Activated CD8-positive, alpha-beta memory T cell treated with anti-CD3 and anti-CD28 coated beads, Interleukin-2, amount 50 U/mL, for 48 hours (primary cell): ENCODE measurements at places on chromosomes 3 and 15.

- DNase-seq, result no peak
Observed at GRCh38 chr3:179734497-179735281, 81.8 kb downstream of the USP13 start.

DNA sequence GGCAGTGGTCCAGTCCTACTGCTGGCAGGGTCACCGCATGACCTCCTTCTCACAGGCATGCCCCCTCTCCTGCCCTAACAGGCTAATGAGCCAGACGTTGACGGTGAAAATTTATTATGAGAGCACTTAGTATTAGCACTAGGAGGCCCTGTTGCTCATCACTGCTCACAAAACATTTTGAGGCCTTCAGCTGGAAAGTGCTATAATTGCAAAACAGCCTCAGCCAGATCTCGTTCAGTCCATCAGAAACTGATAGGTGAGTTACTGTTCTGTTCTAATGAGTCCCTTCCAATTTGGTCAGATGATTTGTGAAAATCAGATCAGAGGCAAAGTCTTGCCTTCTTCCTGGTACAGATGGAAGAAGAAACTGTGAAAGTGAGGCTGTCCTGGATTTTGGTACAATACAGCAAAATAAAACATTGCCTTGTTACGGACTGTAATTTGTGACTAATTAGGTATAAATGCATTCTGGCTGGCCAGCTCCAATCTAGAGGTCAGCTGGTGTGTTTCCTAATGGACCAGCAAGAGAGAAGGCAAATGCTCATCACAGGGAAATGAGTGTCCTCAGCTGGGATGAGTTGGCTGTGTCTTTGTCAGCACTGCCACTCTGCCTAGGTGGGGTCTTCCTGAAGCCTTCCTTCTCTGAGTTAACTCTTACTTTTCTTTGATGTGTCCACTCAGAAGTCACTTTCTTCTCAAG, 316.8 kb downstream of the CHST2 start:
- DNase-seq, result no peak

DNA sequence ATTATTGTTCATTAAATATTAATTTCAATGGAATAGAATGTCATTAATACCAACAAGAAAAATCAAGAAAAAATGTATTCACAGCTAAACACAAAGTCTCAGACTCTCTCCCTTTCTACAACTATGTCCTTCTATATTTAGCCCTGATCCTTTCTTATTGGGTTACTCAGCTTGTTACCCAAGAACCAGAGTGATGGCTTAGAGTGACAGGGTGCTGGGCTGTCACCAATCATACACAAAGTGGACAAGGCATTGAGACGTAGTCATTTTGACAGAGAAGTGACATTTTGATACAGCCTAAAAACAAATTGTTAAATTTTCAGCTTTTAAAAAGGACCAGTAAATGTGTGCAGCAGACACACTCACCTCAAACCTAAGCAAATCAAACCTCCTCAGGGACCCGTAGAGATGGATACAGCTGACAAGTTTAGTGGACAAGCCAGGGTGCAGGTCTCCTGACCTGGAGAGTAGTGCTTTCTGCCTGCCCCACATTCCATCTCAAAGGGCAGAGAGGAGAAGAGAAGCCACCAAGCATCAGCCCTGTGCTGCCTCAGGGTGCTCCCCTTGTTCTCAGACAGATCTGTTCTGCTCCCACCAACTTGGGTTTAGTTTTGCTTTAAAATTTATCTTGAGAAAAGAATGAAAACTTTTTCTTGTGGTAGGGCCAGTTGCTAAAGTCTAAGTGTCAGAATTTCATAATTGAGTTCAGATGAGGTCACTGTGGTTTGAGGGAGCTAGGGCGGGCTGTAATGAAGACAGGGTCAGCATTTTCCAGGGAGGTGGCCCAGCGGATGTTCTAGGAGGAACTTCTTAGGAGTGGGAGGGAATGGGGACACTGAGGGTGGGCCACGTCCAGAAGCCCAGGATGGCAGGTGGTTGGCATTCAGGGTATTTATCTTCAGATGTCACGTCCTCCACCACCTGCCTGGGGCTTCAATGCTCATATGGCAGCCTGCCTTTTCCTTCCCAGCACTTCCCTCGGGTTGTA, 136.5 kb upstream of the TBL1XR1 start:
- no peak for DNase-seq

DNA sequence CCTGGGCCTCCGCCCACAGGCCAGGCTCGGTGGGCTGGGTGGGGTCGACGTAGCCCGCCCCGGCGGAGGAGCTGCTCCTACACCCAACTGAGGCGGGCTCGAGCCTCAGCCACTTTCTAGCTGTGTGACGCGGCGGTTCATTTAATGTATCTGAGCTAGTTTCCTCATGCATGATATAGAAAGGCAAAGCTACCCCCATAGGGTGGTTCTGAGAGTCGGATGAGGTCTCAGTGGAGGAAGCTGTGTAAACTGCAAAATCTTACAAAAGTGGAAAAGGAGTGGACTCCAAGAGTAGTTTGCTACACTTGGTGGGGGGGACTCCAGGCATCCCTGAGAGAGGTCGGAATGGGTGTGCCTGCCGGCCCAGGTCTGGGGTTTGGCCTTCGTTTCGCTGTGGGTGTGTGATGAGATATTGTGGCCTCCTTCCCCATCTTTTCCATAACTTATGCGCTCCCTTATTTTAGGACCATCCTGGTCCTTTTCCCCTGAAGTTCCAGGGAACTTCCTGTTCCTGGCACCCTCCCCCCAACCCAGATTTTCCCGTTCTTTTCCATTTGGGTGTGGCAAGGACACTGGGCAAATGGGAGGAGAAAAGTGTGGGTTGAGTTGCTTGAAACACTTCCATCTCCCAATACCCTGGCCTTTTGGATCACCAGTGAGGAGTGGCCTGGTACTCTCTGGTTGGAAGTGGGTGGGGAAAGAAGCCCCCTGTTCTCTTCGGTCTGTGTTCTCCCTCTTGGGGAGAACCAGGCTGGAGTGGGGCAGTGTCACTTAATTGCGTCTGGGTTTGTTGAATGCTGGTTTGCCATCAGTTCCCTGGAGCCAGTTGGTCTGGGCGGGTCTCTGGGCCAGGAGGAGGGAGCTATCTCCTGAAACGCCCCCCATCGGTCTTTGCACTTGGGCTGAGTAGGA, 1.1 kb downstream of the PDIA5 start:
- no peak for DNase-seq

DNA sequence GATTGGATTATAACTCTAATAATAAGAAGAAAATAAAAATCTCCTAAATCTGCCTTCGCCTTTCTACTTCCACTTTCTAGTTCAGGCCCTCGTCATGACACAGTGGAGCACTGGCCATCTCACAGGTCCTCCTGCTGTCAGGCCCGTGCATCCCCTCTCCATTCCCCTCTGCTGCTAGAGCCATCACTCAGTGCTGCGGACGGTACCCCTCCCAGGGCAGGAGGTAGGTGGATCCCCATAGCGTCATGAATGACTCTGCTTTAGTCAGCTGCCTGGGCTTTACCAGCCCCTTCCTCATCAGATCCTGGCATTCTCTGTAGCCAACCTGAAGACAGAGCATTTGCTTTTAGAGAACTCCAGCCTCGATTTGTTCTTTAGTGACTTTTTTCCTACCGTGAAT, 12.0 kb upstream of the PPP1R2 start:
- DNase-seq, result no peak

- no peak for DNase-seq
Observed at GRCh38 chr15:50231761-50232160, 33.8 kb downstream of the HDC start.

DNA sequence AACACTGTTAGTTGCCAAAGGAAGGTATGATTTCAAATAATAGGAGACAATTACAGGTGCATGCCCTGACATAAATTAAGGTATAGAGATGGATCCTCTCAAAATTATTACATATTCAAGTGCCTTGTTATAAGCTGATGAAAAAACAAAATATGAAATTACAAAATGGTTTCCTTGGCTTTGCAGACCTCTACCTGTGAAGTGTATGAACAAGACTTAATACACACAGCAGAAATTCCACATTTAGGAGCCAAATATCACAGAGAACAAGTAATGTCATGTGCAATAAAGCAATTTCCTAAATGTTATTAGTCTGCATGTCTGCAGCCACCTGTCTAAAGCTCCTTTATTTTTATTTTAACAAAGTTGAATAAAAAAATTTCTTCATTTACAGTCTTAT, 151.5 kb downstream of the ALCAM start:
- DNase-seq, result no peak

GRCh38 chr3:34396288-34396687, 597.9 kb downstream of the PDCD6IP start:
- DNase-seq, result no peak

- DNase-seq, result no peak
Observed at GRCh38 chr3:195859846-195860411, 48.2 kb upstream of the MUC4 start.

DNA sequence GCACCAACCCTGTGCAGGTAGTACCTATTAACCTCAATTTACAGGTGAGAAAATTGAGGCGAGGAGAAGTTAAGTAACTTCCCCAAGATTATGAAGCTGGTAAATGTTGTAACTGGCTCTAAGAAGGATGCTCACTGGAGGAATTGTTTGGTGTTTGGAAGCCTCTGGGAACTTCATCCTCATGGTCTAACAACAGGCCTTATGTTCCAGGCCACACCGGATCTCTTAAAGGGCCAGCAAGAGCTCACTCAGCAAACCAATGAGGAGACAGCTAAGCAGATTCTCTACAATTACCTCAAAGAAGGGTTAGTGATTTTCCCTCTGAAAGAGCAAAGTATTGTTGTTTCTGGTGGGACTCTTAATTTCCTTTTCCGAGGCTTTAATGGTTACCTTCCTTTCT, 63.9 kb downstream of the CGNL1 start:
- no peak for DNase-seq

- DNase-seq, result no peak
Observed at GRCh38 chr3:32146746-32147211, 40.4 kb downstream of the GPD1L start.

DNA sequence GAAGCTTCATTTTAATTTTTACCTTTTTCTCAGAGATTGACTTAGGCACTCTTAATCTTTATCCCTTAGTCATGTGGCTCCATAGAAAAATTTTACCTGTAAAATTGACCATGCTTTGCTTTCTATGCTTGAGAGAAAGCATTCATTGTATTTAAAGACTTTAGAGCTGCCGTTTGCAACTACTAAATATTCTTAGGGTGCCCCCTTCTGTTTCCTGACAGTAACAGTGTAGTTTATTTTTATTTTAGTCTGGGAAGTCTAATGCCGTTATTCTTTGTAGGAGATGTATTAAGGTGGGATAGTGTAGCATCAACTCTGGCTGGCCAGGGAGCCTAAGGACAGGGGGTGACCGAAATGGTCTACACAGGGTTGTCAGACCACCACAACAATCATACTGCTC, 84.5 kb upstream of the SYNPR start:
- DNase-seq, result no peak

- DNase-seq, result no peak
Observed at GRCh38 chr3:9542182-9542581, 11.4 kb downstream of the LHFPL4 start.

DNA sequence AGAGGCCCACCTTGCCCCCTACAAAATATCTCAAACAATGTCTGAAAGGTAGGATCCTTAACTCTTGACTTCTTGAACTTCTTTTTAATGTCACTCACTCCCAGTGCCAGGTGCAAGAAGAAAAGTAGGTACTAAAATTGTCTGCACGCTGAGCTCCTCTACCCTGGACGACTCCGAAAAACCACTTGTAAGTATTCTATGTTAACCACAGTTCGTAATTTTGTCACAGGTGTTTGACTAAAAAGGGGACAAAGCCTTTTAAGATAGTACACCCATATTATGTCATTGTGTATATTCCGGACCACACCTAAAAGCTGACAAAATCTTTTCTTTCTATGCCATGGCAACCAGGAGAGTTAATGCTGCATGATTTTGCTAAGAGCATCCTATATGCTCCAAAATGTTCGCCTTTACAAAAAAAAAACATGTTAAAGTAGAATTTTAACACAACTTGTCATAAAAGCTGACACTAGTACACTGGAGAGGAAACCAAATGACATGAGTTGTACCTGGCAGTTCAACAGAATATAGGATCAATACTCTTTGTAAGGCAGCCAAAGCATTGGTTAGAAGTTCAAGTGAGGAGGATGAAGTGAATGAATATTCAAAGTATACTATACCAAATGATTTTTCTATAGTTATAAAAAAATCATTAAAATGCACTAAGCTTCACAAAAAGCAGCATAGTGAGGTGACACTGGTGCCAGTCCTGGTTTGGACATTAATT, 210.5 kb downstream of the FOXP1 start:
- DNase-seq, result no peak

DNA sequence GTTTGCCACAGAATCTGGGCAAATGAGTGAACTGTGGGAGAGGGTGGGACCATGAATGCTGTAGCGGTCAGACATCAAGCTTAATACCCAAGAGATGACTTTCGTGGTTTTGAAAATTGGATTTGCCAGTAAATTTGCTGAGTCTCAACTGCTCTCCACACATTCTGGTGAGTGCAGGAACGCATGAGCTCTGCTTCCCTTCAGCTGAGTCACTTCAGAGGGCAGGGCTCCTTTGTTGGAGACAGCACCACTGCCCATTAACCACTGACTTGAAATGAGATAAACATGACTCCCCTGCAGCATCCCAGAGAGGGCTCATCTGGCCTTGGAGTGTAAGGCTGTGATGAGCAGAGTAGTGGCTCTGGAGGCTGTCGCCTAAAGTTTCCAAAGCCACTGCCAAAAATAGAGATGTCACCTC, 22.6 kb downstream of the RARRES1 start:
- DNase-seq, result no peak

- no peak for DNase-seq
Observed at GRCh38 chr3:15086699-15087098, 12.2 kb downstream of the RBSN start.

GRCh38 chr3:71127052-71127831, 456.3 kb downstream of the FOXP1 start:
- no peak for DNase-seq

DNA sequence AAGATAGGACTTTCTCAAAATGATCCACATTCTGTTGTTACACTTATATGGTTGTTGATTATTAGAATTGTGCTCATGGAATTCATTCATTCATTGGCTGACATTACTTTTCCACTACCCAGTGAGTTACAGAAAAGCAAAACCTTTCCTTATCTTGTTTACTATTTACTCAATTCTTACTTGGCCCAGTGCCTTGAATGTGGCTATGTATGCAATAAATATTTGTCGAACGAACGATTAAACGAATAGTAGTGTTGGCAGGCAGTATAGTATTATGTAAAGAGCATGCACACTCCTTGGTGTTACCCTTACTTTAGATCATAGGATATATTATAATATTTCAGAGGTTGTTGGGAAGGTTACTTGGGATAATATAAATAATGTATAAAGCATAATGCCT, 31.0 kb downstream of the CTDSPL2 start:
- no peak for DNase-seq

- no peak for DNase-seq
Observed at GRCh38 chr3:192273697-192274010, 453.7 kb downstream of the FGF12 start.

- peak; percentile 65 for DNase-seq
Observed at GRCh38 chr15:75200765-75201615, 692 bp upstream of the C15orf39 start.

DNA sequence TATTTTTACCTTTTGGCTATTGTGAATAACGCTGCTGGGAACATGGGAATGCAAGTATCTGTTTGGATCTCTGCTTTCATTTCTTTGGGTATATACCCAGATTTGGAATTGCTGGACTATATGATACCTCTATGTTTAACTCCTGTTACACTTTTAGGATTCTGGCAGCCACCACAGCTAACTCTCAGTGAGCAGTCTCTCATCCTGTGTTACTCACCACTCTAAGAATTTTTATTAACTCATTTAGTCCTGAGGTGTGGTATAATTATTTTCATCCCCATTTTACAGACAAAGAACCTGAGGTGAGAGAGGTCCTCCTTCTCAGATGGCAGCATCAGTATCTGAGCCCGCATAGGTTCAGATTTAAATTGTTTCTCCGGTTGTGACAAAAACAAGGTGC, 1.1 kb downstream of the SPATA12 start:
- no peak for DNase-seq

- DNase-seq, result peak; percentile 35
Observed at GRCh38 chr3:127409421-127410136, 121.7 kb upstream of the PRR20G start.
